ENCODE measurements at places on chromosomes 5 and 9.
A peak's percentile ranks its signal among the peaks of the same experiment; 100 is the strongest.

GRCh38 chr5:163916376-163916775 lies 411.0 kb downstream of the MAT2B start:
- no peaks in the 10 kb centered on the region for H3K27me3 ChIP-seq
- no peak overlapping the region for H3K4me3 ChIP-seq
- DNase-seq = no peak

GRCh38 chr5:95817430-95817829 lies 5.1 kb downstream of the GLRX start:
- no peak for DNase-seq
- H3K4me3 ChIP-seq = no peak overlapping the region
- no peak overlapping the region for H3K27ac ChIP-seq
- no peaks in the 10 kb centered on the region for H3K36me3 ChIP-seq

GRCh38 chr5:153613144-153613543 lies 122.7 kb downstream of the GRIA1 start:
- H3K4me1 ChIP-seq = no peaks in the 10 kb centered on the region
- no peak overlapping the region for H3K4me3 ChIP-seq
- no peak for DNase-seq
- H3K27ac ChIP-seq = no peak overlapping the region
- H3K36me3 ChIP-seq = no peaks in the 10 kb centered on the region

DNA sequence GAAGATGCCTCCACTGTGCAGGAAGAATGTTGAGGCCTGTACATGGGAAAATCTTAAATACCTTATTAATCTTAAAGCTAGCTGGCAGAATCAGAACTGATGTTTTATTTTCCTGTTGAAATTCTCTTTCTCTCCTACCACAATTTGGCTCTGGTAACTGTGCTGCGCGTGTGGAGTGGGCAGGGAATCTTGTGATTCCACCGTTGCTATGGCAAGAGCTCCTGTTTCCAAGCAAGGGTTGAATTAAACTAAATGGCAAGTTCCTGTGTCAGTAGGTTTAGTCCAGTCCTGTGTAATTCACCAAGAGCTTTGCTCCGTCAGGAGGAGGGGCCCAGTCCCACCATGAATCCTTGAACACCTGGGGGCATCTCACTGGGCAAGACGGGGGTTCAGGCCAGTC lies 36.4 kb downstream of the NXNL2 start:
- no peak for DNase-seq
- no peak overlapping the region for H3K4me3 ChIP-seq
- H3K27me3 ChIP-seq = no peaks in the 10 kb centered on the region
- no peaks in the 10 kb centered on the region for H3K36me3 ChIP-seq
- no peaks in the 10 kb centered on the region for H3K4me1 ChIP-seq

GRCh38 chr5:14753947-14754346 lies 89.4 kb downstream of the OTULIN start:
- no peaks in the 10 kb centered on the region for H3K4me1 ChIP-seq
- H3K36me3 ChIP-seq = no peaks in the 10 kb centered on the region

GRCh38 chr5:85000671-85001070 lies 616.0 kb upstream of the EDIL3 start:
- H3K4me3 ChIP-seq = no peak overlapping the region
- no peak overlapping the region for H3K27ac ChIP-seq
- no peaks in the 10 kb centered on the region for H3K27me3 ChIP-seq
- no peaks in the 10 kb centered on the region for H3K36me3 ChIP-seq

GRCh38 chr5:107464416-107464815 lies 206.3 kb downstream of the EFNA5 start:
- no peaks in the 10 kb centered on the region for H3K36me3 ChIP-seq
- H3K27ac ChIP-seq = no peak overlapping the region
- DNase-seq = no peak
- no peaks in the 10 kb centered on the region for H3K4me1 ChIP-seq
- H3K27me3 ChIP-seq = no peaks in the 10 kb centered on the region

GRCh38 chr9:91382298-91382697 lies 20.6 kb upstream of the AUH start:
- no peak overlapping the region for H3K27ac ChIP-seq
- DNase-seq = no peak
- no peaks in the 10 kb centered on the region for H3K27me3 ChIP-seq

DNA sequence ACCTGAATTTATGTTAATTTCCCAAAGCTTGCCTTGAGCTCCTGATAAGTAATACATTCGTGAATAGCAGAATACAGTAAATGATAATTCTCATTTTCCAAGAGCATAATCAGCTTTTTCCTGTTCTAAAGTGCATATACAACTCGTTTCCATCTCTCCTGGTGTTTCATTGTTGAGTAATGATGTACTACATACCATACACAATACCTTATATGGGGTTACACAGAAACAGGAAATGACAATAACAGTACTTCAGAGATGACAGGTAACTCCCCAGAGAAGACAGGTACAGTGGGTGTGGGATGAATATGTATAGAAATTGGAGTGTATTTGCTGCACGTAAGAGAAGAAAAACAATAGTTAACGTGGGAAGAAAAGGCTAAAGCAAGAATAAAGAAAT lies 287.1 kb downstream of the TENT4A start:
- H3K27ac ChIP-seq = no peak overlapping the region
- H3K27me3 ChIP-seq = no peaks in the 10 kb centered on the region
- no peak overlapping the region for H3K4me3 ChIP-seq
- H3K4me1 ChIP-seq = no peaks in the 10 kb centered on the region
- H3K36me3 ChIP-seq = no peaks in the 10 kb centered on the region

DNA sequence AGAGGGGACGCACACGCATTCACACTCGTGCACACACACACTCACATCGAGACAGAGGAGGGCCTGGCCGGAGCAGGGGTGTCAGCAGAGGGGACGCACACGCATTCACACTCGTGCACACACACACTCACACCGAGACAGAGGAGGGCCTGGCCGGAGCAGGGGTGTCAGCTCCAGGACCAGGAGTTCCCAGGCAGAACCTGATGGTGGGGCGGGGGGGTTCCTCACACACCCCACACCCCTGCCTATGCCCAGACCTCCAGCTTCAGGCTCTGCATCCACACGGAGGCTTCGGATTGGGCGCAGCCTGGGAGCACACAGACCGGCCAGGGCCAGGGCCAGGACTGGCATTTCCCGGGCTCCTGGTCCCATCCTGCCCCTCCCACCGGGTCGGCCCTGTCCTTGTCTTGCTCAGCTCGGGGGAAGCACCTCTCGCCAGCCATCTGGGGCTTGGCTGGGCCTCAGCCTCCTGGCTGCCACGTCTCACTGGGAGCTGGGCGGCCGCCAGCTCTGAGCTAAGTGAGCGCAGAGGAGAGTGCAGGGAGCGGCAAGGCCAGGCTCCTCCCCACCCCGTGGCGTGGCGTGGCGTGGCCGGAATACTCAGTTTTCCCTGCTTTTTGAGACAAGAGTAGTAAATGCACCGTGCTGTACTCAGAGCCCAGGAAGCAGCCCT lies 31.3 kb downstream of the ADAMTS2 start:
- no peaks in the 10 kb centered on the region for H3K36me3 ChIP-seq
- peak; percentile 90 for DNase-seq
- H3K4me3 ChIP-seq = no peak overlapping the region
- peak overlapping the region; percentile 79 for H3K27ac ChIP-seq
- peaks cover 9% of the 10 kb centered on the region for H3K4me1 ChIP-seq

- no peak overlapping the region for H3K27ac ChIP-seq
- no peaks in the 10 kb centered on the region for H3K36me3 ChIP-seq
- DNase-seq = no peak
- H3K4me1 ChIP-seq = no peaks in the 10 kb centered on the region
- H3K27me3 ChIP-seq = no peaks in the 10 kb centered on the region
- no peak overlapping the region for H3K4me3 ChIP-seq
Measured at GRCh38 chr5:77707791-77708190, 68.3 kb downstream of the TBCA start.

- H3K4me3 ChIP-seq = no peak overlapping the region
- no peak overlapping the region for H3K27ac ChIP-seq
- no peaks in the 10 kb centered on the region for H3K4me1 ChIP-seq
- H3K27me3 ChIP-seq = no peaks in the 10 kb centered on the region
- DNase-seq = no peak
- H3K36me3 ChIP-seq = no peaks in the 10 kb centered on the region
Measured at GRCh38 chr9:109683521-109683920, 96.5 kb upstream of the PALM2AKAP2 start.

DNA sequence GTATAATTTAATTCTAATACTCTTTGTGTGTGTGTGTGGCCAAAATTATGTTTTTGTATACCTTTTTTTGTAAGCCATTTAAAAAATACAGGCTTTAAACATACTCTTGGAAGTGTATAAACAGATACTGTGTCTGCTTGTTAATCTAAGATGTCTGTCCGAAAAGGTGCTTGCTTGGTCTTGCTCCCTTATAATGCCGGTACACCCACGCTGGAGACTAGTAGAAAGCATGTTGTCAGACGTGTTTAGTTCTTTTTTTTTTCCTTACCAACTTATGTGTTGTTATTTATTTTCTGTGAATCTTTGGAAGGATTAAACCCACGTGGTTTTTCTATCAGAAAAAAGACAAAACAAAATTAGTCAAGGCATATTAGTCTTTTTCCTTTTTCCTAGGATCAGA lies 9.5 kb downstream of the GAPVD1 start:
- no peak overlapping the region for H3K27ac ChIP-seq
- no peak for DNase-seq
- H3K4me3 ChIP-seq = no peak overlapping the region
- H3K27me3 ChIP-seq = no peaks in the 10 kb centered on the region
- no peaks in the 10 kb centered on the region for H3K4me1 ChIP-seq

DNA sequence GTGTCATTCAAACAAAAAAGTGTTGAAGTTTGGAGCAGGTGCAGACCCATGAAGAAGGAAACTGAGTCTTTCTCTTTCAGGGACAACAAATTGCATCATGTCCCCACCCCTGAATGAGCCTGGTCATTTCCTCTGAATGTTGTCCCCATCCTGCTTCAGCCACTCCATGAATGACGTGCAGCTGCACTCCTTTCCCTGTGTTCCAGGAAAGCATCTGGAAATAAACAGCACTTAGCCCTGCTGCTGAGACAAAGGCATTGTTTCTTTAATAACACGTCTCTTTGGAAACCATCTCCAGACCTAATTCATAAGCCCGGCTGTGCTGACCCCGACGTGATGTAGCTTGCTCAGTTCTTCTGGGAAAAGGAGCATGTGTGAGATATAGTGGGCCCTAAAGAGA lies 682.3 kb downstream of the BRINP1 start:
- H3K4me1 ChIP-seq = no peaks in the 10 kb centered on the region
- no peak overlapping the region for H3K27ac ChIP-seq
- no peak for DNase-seq

DNA sequence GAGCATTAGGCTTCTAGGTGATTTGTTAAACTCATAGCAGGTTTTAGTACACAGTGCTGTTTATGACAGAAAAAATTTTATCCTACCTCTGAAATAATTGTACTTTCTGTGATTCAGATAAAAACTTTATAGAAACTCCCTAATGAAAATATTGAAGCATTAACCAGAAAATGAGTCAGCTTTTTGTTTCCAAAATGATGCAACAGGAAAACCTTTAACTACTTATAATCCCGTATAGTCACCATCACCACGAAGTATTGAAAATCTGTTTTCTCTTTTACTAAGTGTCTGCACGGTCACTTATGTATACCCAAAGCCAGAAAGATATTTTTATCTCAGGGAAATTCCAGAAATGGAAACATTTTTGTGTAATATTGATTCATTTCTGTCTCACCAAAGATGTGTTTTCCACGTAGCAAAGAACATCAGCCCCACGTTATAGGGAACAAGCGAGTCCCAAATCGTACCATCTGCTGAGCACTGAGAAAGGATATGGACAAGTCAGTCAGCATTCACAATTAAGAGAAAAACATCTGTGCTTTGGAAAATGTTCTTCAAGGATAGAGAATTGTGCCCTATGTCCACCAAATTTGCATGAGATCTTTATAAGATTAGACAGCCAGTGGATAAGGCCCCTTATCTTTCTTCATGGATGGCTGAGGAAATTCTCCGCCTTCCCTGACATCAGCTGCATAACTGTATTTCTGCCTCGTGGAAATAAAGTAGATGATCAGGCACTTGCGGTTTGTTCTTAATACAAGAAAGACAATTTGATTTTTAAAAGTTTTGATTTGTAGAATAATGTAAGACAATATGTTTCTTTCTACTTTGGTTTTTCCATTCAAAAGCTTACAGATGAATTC lies 41.9 kb downstream of the TNFAIP8 start:
- no peak for DNase-seq
- no peak overlapping the region for H3K27ac ChIP-seq
- H3K27me3 ChIP-seq = no peaks in the 10 kb centered on the region
- H3K36me3 ChIP-seq = no peaks in the 10 kb centered on the region
- no peaks in the 10 kb centered on the region for H3K4me1 ChIP-seq

DNA sequence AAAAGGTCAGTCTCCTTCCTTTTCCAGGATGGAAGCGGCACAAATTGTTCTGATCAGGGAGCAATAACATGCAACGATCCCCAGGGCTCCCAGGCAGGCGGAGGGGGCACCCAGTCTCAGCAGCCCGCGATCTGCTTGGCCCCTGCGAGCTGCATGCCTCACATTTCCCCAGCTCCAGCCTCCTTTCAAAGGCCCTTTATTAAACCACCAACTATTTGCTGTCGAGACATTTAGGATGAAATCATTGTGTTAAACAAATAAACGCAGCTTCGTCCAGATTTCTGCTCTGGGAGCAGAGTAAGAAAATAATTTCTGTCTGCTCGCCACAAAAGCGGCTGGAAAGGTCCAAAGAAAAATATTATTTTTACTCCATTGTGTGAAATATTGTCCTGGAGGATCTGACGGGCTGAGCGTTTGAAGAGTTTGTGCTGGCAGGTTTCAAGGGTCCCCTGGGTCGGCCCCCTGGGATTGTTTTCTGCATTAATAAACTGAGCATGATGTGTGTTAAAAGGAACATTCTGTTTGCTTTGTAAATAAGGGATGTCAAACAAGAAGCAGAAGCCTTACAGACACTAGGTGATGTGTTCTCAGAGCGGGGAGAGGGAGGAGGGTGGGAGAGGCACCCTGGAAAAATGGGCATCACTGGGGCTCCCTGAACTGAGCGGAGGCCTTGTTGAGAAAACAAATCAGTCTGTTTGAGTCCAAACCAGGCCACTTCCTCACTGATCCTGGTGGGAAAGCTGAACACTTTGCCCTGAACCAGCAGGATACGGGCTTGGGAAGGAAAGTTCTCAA lies 110.1 kb downstream of the FOXD1 start:
- no peak for DNase-seq
- H3K27me3 ChIP-seq = peaks cover 8% of the 10 kb centered on the region
- no peak overlapping the region for H3K27ac ChIP-seq
- no peak overlapping the region for H3K4me3 ChIP-seq
- H3K4me1 ChIP-seq = no peaks in the 10 kb centered on the region
- no peaks in the 10 kb centered on the region for H3K36me3 ChIP-seq

DNA sequence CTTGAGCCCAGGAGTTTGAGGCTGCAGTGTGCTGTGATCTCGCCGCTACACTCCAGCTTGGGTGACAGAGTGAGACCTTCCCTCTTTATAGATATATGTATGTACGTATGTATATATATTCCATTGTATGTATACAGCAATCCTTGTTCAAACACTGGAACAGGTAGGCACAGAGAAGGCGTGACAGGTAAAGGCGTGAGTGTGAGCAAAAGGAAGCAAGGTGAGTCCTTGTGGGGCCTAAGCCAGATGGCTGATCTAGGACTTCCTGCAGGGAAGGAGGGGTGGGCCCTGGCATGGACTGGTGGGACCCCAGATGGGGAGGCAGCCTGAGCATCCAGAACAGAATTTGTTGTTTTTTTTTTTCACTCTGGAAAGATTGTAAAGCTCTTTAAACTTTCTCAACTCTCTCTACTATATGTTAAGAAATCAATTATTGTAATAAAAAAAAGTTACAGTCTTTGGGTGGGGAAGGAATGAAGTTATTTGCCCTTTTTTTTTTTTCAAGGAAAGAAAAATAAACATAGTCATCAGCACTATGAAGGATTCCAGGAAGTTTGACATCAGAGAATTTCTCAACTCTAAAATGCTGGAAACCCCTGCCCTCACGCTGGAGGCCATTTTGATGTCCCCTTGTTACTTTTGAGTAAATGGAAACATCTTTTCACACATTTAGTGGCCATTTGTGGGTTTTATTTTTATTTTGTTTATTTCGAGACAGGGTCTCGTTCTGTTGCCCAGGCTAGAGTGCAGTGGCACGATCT lies 38.9 kb upstream of the STXBP1 start:
- no peaks in the 10 kb centered on the region for H3K27me3 ChIP-seq
- DNase-seq = no peak
- H3K4me3 ChIP-seq = no peak overlapping the region
- peak overlapping the region; percentile 65 for H3K27ac ChIP-seq

Measured in uterus (tissue), 4 donors.